ENCODE measurements at places on chromosomes 7 and 10. TPM values are rescaled to one million over a fixed set of nuclear protein-coding genes. Genes with fewer than 3 reads are reported as not detected.

DNA sequence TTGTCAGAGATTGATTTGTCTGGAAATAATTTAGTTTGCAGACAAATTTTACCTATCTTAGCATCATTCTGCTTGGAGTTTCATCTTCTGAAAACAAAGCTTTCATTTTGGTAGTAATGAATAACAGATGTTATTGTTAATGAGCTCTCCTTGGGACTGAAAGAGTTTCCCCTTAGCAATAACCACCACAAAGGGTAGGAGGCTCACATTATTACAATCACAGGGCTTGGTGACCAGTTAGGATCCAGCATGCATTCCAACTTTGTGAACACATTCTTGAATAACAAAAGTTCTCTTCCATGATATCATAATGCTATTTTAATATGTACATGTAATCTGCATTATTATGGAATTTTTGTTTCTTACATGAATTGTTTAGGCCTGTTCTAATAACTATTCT is 148.8 kb upstream of the VWC2 start:
- no peak for DNase-seq

DNA sequence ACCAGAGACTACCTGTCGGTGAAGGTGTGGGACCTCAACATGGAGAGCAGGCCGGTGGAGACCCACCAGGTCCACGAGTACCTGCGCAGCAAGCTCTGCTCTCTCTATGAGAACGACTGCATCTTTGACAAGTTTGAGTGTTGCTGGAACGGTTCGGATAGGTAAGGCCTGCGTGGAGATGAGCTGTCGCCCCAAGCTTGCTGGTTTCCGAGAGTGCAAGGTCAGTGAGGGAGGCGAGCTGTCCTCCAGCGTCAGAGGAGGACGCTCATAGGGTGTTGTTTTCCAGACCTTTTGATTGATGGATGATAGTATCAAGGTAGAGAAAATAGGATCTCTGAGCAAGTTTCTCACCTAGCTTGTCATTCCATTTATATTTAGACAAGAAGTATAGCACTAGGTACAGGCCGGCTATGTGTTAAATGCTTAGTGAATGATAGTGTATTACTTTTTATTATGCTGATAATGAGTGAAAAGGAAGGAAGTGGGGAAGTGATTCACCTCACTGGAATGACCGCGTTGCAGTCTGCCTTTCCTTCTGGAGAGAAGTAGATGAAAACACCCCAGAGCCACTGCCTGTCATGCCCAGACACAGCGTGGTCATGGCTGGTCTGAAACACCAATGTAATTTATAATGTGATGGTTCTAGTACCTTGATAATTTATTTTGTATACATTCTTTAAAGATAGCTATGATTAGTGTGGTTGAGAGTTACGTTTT is 33.9 kb downstream of the BNIP3 start:
- no peak for DNase-seq

The CFAP43 gene
- total RNA-seq, result not detected

The CCM2 gene
- 200 TPM for total RNA-seq

GRCh38 chr7:155286686-155287085 is 11.0 kb upstream of the INSIG1 start:
- no peak for DNase-seq

DNA sequence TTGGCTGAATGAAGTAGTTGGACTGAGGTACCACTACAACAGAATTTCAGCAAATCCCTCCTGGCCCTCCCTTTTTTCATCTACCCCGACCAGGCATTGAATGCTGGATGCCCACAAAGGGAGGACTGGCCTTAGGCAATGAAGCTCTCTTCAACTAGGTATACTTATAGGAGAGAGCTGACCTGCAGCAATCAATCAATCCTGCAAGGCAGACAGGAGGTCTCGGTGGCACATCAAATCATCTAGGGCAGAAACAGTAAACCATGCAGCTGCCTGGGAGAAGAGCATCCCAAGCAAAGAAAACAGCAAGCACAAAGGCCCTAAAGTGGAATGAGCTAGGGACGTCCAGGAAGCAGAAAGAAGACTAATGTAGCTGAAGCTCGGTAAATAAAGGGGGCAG is 2.4 kb upstream of the ABRAXAS2 start:
- no peak for DNase-seq

DNA sequence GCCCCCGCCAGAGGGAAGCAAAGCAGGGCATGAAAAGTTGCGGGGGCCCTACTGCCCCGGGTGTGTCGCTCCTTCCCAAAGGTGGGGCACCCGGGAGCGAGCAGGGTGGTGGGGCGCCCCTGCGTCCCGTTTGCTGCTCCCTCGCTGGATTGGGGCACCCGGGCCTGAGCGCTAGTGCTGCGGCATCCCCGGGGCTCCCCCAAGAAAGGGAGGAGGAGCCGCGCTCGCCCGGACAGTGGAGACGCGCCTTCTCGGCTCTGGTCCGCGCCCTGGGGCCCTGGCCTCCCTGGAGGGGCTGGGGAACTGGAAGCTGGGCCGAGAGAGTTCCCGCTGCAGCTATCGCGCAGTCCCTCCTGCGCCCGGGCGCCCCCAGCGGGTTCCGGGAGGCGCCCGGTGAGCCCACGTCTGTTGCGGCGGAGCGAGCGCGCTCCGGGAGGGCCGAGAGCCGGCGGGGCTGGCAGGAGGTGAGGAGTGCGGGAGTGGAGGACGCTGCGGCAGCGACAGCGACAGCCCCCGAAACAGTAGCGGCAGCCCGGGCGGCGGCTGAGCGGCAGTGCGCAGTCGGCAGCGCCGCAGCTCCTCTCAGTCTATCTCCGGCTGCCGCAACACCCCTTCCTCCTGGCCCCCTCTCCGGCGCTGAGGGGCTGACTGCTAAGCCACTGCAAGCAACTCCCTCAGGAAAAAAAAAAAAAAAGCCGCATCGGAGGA is 504 bp upstream of the BMPER start:
- DNase-seq, result no peak

The IGFBP1 gene
- not detected for total RNA-seq

Data from naive thymus-derived CD4-positive, alpha-beta T cell (primary cell).